H7 (cell line): ENCODE measurements at places on chromosomes 7 and 10. TPM values are rescaled to one million over a fixed set of nuclear protein-coding genes. Genes with fewer than 3 reads are reported as not detected.

The GPR15LG gene
- not detected in 2 replicates for total RNA-seq

The ENTPD7 gene
- 8.2 and 8.6 TPM in 2 replicates for total RNA-seq

The BAIAP2L1 gene
- total RNA-seq, result 16.6 and 24.9 TPM in 2 replicates

The PDIA4 gene
- total RNA-seq, result 286 and 335 TPM in 2 replicates

The FGL2 gene
- not detected in 2 replicates for total RNA-seq

The TTYH3 gene
- total RNA-seq, result 50.2 and 53.5 TPM in 2 replicates

The ST8SIA6 gene
- total RNA-seq, result 1.8 and 2.9 TPM in 2 replicates

The CREB5 gene
- total RNA-seq, result 1.8 and 7.7 TPM in 2 replicates

The GDF2 gene
- total RNA-seq, result not detected in 2 replicates

The ANKRD2 gene
- not detected in 2 replicates for total RNA-seq

The ABLIM1 gene
- total RNA-seq, result 21.7 and 29.5 TPM in 2 replicates

The TAS2R41 gene
- 0.10 TPM in 1 of 2 replicates, not detected in the other for total RNA-seq

The SFMBT2 gene
- 1.8 and 3.5 TPM in 2 replicates for total RNA-seq
